ENCODE measurements at places on chromosomes 2 and 18.

DNA sequence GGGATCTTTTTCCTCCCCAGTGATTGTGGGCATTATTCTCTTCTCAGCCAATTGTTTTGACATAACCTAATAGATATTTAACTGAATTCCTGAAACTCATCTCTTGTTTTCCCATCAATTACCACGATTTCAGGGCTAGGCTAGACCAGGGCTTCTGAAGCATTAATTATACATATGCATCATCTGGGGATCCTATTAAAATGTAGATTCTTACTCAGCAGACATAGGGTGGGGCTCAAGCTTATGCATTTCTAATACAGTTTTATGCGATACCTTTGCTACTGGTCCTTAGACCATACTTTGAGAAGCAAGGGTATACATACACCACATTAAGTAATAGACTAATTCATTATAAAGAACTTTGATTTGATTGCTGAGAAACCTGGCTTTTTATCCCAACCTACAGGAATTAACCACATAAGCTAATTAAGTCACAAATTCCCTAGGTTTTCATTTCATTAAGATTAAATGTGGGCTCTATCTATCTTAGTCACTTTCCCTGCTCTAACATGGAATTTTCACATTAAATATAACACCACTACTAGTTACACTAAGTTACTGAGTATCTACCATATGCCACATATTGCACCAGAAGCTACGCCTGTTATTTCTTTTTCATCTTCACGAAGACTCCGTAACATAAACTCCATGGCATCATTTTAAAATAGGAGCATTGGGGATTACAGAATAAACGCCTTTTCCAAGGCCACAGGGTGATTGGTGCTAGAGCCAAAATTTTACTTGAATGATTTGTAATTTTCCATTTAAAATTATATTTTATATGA lies 417.5 kb downstream of the DPP10 start:
- no peak for DNase-seq

DNA sequence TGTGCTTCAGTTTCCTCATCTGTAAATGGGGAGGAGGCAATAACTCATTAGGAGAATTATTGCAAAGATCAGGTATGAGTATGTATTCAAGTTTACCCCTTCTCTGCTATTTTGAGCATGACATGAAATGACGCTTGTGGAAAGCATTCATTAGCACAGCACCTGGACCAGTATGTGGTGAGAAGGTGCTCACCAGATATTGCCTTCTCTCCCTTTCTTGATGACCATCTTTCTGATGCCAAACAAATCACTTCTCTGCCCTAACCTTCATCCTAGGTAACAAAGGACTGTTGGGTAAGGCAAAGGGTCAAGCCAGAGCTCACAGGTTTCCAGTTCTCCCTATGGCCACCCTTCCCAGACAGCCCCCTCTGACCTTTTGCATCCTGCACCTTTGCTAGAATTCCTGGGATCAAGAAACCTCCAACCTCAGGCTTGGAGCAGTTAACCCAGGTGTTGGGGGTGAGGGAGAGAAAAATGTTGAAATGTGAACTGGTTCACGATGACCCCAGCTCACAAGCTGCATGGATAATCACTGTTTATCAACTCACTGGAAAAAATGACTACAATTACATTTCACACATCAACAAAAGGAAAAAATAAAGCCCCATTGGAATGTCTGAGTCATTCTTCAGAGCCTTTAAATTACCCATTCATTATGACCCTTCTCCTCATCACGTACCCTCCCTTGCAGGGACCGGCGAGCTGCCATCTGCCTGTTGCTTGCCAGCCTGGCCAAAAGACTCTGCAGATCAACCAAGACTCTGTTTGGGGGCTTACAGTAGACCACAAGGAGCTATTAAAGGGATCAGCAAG lies 41.6 kb downstream of the LBH start:
- DNase-seq, result peak; percentile 58

DNA sequence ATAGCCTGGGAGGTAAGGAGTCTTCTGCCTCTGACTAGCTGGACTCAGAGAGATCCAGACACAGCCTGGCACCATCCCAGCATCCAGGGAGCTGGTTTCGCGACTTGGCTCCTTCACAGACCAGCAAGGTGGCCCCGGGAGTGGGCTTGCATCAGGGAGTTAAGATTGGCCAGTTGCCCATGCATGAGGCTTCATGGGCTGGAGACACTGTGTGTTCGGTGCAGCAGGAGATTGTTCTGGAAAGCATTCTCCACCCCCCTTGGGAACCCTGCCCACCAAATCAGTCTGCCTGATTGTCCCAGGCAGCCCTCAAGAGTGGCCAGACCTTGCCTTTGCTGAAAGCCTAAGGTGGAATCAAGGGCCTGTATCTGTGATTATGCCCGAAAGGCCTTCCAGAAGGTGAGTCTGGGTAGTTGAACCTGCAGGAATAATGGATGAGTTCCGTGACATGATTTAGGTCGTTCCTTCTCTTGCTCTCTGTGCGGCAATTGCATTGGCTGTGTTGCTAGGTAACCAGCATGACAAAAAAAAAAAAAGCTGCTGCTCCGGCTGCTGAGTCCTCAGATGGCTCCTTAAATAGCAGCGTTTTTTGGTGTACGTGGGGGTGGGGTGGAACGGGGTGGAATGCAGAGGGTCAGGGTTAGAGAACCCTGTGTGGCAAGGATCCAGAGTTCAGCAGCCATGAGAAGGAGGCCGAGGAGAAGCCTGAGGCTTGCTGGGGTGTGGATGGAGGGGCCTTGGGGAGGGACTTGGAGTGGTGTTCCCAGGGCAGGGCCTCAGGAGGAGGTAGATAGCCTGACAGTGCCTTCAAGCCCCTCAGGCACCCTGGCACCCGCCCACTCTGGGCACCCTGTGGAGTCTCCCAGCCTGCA lies 93.0 kb upstream of the MCFD2 start:
- DNase-seq, result peak; percentile 89

DNA sequence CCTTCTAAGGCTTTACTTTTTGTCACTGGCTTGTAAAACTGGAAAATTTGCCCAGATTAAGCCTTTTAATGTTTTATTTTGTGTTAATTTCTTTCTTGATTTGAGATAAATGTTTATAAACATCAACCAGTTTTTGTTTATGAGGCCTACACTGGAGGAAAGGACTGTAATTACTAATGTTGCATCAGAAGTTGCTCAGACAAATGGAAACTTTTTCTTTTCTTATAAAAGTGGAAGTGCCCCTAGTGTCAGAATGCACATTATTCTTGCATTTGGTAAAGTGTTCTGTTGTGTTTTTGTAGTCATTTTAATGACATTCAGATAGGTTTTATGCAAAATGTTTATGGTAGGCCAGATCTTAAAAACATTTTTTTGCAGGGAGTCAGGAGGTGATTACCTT lies 25.3 kb downstream of the LCLAT1 start:
- peak; percentile 14 for DNase-seq

GRCh38 chr18:8176554-8176953 lies 432.7 kb upstream of the RAB12 start:
- DNase-seq, result no peak

DNA sequence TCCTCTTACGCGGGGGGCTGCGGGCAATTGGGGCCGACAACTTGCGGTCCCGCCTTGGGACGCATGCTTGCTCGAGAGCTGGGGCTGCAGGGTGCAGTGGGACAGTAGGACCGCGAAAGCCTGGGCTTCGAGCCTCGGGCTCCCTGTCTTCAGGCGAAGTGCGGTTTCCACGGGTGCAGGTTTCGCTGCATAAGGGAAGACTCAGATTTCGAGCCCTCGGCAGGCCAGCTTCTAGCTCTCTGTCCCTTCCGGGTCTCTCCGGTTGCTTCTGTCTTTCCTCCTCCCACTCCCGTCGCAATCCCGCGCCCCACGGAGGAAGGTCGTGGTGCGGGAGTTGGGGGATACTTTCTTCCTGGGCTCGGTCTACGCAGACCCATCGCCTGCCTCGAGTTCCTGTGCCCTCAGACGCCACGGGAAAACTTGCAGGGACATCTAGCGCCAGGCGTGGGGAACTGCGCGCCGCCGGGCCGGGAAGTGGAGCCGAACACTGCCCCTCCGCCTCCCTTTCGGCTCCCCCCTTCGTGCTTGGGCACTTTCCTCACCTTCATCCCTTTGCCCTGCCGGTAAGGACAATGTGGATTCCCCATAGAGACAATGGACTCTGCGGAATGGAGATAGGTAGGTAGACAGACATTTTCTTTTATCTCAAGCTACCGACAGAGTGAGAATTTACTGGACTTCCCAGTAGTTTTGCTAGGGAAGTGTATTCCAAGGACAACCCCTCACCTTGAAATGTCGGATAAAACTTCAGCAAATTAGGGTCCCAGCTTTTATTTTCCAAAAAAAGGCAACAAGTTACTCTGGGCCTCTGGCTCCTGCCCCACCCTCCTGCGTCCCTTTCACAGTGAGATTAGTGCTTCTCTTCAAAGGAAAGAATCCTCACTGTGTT lies 4.2 kb upstream of the HOXD13 start:
- peak; percentile 45 for DNase-seq

DNA sequence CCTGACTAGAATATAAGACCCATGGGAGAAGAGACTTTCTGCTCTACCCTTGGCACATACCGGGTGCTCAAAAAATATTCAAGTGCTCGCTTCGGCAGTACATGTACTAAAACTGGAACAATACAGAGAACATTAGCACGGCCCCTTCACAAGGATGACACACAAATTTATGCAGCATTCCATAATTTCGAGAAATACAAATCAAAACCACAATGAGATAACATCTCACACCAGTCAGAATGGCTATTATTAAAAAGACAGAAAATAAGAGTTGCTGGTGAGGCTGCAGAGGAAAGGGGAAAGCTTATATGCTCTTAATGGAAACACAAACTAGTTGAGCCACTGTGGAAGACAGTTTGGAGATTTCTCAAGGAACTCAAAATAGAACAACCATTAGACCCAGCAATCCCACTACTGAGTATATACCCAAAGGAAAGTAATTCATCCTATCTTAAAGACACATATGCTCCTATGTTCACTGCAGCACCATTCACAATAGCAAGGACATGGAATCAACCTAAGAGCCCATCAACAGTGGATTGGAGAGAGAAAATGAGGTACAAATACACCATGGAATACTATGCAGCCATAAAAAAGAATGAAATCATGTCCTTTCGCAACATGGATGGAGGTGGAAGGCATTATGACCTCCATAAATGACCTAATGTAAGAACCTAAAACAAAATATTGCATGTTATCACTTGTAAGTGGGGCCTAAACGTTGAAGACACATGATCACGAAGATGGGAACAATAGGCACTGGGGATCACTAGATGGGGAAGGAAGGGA lies 71.6 kb upstream of the CYP1B1 start:
- peak; percentile 85 for DNase-seq

DNA sequence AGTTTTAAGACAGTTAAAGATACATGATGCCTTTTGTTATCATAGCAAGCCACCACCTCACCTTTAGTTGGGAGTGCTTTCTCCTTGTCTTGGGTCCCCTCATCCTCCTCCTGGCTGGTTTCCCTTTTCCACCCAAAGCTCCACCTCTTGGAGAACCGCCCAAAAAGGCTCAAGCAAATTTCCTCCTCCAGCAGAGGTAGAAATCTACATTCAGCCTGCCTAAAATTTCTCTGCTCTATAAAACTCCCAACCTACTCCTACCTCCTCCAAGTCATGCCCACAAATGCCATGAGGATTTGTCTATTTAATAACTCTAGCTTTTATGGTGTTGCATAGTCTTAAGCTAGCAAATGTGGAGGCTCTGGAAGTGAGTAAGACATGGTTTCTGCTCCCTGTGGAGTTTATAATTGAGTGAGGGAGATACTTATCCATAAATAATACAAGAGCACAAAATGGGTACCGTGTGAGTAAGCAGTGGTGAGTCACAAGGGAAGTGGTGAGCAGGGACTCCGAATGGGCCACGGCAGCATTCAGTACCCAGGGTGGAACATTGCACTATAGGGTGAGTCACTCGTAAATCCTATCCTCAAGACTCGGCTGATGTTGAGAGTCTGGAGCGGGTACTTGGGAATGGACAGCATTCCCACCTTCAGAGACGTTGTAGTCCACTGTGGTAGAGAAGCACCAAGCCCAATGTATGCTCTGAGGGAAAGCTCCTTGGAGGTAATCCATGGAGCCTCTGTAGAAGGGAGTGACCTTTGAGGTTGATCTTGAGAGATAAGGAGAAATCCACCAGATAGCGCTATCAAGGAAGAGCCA lies 146.3 kb downstream of the RTN4 start:
- peak; percentile 95 for DNase-seq

GRCh38 chr2:30686669-30687068 lies 120.6 kb downstream of the CAPN13 start:
- no peak for DNase-seq

DNA sequence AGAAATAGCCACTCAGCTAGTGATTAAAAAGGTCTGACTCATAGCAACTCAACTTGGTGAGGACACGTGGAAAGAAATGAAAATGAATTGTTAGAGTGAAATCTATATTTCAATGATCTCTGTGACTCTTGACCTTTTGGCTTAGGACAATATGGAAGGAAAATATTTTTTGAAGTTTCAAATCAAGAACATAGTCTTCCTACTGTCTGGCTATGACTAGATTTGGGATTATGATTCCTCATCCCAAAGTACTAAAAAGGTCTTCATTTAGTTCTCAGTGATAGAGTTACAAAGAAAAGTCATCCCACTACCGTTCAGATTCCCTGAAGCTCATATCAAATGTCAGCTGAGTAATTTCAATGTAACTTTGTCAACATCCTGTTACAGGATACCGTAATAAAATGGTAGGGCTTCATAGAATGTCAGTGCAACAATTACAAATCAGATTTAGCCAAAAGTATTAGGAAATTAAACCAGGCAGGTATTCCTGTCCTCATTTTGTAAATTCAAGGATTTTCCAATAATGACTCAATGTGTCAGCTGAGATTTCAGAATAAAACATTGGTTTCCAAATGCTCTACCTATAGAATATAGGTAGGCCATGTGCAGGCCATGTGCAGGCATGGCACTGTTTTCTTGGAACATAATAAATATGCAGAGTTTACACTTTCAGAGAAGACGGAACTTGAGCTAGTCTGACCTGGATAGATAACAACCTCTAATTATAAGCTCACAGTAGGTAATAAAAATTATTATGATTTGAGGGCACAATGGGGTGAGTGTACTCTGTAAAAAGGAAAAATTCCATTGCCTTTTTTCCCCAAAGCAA lies 36.0 kb downstream of the ANKRD29 start:
- DNase-seq, result peak; percentile 55

DNA sequence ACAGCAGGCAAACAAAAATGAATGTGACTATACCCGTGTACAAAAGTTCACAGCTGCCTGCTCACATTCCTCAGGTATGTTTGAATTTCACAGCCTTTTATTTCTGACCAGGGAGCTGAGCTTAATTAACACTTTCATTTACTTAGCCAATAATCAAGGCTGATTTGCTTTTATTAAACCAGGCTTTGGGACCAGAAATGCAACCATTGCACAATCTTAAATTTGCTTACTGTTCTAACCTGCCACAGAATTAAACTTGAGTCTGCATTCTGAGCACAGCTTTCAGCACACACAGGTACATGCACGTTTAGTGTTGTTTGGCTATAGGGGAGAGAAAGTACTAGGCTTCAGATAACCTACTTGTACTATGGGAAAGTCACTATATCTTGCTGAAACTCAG lies 372.4 kb upstream of the ATP5MC3 start:
- no peak for DNase-seq

DNA sequence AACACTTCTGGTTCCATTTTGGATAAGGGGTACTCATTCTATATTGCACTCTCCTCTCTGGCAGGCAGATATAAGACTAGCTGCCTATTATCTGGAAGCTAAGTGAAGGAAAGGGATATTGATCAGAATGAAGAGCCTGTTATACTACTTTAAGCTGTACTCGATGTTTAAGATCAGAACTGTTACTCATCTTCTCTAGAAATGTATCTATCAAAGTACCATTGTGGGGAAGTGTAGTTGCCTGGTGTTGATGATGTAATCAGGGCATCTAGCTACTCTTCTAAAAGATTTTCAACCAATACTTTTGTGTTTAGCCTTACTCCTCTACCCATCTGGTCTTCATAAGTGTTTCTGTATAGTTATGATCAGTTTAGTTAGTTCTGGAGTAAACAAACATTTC lies 5.8 kb downstream of the CAMKMT start:
- no peak for DNase-seq
